ENCODE measurements at places on chromosomes 2 and 18.

DNA sequence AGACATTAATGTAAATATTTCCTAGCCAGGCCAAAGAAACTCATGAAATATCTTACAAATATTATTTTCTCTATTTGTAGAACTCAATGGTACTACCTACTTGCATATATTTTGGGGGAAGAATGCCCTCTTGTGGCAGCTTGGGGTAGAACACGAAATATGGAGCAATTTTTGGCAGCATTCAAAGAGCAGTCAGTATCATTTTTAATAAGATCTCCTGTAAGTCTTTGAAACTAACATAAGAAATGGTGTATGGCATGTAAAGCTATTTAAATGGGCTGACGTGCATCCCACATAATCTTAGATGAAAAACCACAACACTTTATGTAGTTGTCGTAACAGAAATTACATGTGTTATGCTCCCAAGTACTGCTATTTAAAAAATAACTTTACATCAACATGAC, 62.3 kb upstream of the CCDC195 start:
- peak; percentile 32 for DNase-seq

DNA sequence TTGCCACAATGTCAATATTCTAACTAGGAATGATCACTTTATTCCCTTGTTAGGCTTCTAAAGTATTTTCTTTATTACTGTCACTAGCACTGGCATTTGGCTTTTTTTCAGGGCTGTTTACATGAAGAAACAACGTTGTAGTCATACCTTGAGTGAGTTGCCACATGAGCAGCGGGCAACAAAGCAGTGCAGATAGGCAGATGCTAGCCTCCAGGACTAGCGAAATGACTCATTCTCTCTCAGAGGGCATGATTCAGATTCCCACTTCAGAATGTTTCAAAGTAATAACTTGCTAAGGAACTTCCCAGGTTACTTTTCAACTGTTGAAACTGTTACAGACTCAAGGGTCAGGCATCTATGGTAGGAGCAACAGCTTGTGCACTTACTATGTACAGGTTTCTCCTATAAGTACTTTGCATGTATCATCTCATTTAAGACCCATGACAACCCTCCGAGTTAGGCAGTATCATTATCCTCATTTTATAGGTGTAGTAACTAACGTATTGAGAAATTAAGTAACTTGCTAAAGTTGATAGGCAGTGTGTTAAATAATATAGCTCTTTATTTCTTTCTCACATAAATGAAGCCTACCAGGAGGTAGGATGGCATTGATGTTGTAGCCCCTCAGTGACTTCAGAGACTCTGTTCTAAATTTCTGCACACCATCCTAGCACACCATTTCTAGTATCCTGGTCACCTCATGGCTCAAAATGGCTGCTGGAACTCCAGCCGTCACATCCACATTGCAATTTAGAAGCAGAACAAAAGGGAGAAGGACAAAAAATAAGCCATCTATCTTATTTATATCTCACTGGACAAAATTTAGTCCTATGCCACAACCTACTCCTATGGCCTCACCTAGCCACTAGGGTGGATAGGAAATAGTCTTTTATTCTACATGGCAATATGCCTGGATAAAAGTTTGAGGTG, 83.3 kb downstream of the ICOS start:
- DNase-seq, result no peak

- no peak for DNase-seq
Measured at GRCh38 chr2:12737297-12737696, 20.6 kb downstream of the TRIB2 start.

GRCh38 chr18:58496937-58497336, 132.0 kb downstream of the ALPK2 start:
- DNase-seq, result no peak

DNA sequence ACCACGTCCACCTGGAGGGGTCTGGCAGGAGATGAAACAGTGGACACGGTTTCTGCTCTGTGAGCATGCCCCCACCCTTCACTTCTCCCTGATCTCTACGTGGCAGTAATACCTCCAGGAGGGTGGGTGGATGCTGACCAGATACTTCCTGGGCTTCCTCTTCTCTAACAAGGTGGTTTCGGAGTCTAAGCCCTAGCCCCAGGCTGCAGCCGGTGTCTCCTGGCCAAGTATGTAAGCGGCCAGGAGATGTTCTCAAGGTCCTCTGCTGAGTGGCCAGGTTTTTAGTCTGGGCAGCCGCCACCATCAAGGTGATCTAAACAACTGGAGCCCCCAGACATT, 101.8 kb upstream of the ASB18 start:
- no peak for DNase-seq

- no peak for DNase-seq
Measured at GRCh38 chr2:181954538-181954883, 31.1 kb upstream of the PPP1R1C start.

DNA sequence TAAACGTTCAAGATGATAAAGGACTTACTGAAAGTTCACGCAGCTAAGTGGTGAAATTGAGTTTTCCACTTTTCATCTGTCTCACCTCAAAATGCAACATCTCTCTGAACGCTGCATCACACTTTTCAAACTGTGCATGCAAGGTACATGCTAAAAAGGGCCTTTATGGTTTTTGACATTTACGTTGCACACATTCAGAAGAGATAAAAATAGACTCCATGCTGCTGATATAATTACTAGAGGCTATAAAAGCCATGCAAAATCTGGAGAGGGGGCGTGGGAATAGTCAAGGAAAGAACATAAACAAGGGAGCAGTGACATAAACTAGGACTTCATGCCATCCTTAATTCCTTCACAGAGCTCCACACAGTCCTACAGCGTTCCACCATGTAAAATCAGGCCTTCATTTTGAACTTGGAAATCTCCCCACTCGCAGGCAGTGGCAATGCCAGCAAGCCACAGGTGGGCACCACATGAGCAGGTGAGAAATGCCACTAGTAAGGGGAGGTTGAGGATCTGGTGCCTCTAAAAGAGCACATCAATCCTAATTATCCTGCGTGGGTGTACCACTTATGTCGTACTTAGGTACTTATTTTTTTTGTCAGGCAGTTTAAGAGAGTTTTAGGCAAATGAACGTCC, 71.4 kb downstream of the ZEB2 start:
- no peak for DNase-seq

DNA sequence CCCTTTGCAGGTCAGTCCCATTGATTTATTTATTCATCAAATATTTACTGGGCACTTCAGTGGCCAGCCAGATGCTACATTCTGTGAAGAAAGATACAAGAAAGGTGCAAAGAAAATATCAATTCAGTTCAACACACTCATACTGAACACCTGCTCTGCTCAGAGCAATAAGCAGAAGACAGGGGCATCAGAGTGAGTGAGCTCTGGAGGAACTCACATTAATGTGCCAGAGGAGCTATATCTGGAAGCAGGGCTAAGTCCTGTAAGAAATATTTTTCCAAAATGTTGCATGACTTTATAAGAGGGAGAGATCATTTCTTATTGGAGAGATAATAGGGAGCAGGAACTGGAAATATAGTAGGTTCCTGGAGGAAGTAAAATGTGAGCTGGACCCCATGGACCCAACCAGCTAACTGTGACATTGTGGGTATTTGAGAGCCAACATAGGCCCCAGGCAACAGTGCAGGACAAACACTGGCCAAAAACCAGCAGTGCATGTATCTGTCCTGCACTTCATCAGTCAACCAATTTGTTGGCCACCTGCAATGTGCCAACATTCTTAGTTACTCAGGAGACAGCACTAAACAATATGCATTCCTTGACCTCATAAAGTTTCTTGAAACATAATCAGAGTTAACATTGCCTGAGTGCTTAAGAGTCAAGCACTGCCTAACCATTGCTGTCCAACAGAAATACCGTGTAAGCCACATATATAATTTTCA, 102.7 kb upstream of the PTPRM start:
- DNase-seq, result no peak

All from hippocampal formation (tissue), 2 donors.